EL (cell line): ENCODE measurements at places on chromosomes 1 and 21.

- DNase-seq, result no peak
These were observed 58.2 kb upstream of the DMRTB1 start for GRCh38 chr1:53400761-53401674.

DNA sequence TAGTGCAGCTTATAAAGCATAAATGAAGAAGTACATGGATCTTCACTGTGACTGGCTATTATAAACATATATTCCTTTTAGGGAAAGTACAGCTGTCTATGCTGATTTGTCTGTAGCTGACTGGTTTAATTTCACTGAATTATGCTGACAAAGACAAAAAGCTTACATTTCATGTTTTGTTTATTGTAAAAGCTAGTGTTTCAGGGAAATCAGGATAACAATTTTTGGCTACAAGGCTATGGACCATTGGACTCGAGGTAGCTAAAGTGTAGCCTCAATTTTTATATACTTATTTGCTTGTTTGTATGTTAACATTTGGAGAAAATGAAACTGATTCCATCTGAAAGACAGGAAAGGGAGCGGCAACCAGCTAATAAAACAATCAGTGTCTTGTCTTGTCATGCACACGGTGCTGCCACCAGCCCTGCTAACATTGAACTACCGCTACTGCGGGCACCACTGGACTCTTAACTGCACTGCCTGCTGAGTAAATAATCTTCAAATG is 480.2 kb downstream of the COL11A1 start:
- no peak for DNase-seq

DNA sequence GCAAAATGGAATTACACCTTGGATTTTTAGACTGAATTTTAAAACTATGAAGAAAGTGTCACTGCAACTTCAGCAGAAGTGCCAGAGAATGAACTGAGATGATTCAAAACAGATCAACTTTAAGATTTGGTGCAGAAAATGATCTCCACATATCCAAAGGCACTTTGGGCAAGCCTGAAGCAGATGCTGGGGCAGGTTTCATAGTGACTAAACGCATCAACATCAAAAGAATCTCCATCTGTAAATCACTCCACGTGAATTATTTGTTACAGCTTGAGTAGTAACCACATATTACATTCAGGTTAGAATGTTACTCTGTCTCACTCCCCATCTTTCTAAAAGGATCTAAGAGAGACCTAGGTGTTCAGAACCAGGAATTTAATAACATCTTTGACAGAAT is 329.0 kb upstream of the ESRRG start:
- DNase-seq, result peak; percentile 3

- DNase-seq, result peak; percentile 57
These were observed 323.6 kb downstream of the MRPL39 start for GRCh38 chr21:25283720-25284119.

GRCh38 chr1:20416706-20417105 is 69.3 kb downstream of the CAMK2N1 start:
- no peak for DNase-seq

- DNase-seq, result no peak
These were observed 21.6 kb downstream of the FOXD3 start for GRCh38 chr1:63343922-63344321.

DNA sequence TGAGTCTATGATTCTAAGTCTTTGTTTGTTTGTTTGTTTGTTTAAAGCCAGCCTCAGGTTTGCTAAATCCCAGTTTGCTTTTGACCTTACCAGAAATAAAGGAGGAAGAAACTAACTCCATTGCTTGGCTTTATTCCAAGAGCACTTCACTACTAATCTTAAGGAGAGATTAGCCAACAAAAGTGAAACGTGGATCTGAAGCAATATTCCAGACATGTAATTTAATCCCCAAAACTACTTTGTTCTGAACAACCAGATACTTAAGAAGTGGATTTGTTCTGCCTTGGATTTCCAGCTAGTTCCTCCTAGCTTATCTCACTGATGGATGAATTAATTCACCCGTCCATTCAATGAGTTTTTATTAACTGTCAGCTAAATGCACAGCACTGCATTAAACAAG is 15.9 kb upstream of the CEP350 start:
- DNase-seq, result no peak

DNA sequence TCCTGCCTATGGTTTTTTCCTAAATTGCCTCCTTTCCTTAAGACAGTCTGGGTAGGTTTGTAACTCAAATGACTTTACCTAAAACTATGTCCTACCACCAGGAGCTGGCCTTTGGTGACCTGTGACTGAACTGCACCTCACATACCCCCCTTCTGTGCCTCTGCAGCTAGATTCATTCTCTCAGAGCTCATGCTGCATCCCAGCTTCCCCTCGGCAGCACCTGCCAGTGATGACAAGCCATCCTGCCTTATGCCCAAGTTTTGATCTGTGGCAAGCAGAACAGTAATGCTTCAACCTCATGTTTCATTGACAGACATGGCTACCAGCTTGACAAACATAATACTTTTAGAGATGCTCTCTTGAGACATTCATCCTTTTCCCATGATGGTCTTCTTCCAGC is 141.9 kb downstream of the TSEN15 start:
- no peak for DNase-seq

- DNase-seq, result no peak
These were observed 208.7 kb downstream of the MRPL39 start for GRCh38 chr21:25398630-25399029.

GRCh38 chr1:21200767-21201166 is 24.1 kb upstream of the EIF4G3 start:
- peak; percentile 52 for DNase-seq

GRCh38 chr1:67713057-67713846 is 28.3 kb downstream of the GADD45A start:
- DNase-seq, result peak; percentile 91

DNA sequence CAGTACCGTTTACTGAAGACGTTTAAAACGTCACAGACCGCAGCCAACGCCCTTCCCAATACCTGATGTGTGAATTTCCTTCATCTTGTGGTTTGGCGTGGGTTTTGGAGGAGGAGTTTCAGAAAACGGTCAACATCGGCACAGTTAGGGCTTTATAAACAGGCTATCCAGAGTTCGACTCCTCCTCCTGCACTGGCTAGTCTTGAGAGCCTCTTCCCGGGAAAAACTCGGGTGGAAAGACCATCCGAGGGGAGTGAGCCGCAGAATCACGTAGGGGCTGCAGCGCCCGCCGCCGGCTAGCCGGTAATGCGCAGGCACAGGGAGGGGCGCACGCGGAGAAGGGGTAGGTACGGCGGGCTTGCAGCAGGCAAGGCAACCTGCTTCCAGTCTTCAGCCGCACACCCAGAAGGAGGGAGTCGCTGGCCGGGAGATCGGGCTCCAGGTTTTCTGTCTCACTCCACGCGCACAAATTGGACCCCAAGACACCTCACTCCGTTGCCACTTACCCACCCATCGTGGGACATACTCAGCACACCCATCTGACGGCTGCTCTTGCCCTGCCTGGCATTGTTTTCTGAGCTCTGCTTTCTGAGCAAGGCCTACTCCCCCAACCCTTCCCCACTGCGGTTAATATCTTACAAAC is 25.4 kb downstream of the SLC19A2 start:
- peak; percentile 36 for DNase-seq

DNA sequence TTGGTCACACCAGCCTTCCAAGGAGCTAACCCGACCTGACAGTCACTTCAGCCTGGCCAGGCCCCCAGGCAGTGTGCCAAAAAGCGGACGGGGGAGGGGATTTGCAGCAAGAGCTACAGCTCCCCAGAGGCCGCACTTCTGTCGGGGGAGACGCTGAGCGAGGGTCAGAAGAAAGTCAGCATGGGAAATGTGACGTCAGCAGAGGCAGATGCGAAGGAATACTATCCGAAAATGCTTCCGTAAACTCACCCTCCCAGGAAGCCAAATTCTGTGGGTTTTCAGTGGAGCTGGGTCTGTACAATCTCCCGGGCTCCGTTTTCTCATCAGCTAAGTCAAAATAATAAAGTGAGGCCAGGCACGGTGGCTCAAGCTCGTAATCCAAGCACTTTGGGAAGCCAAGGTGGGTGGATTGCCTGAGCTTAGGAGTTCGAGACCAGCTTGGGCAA is 28.5 kb upstream of the ECE1 start:
- DNase-seq, result no peak

DNA sequence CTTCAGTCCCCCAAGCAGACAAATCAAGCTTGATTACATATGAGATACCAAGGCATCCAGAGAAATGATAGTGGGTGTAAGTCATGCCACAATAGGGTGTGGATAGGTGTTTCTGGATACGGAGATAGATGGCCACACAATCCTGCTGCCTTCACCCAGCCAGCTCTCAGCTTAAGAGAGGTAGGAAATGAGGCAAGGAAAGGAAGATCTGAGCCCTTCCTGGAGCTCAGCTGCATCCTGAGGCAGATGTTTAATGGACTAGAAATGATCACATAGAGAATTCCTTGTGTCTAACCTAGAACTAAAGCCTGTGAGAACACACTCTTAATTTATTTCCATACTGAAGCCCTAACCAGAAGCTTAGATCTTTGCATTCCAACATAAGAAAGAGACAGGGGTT is 210.3 kb downstream of the ST6GALNAC3 start:
- DNase-seq, result no peak

DNA sequence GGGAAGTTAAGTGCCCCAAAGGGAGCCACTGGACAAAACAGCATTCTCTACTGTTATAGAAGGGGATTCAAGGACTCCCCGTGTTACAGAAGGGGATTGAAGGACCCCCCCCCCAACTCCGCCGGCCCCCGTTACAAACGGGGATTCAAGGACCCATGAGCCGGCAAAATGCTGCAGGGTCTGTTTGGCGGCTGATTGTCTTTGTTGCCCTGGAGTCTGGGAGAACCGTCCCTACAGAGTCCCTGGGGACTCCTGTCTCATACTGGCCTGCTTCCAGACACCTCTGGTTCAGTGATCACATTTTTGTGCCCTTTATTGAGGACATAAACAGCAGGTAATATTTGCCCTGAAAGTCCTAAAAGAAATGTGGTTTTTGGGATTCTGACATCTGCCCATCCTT is 96.4 kb downstream of the SYF2 start:
- DNase-seq, result no peak

- DNase-seq, result peak; percentile 96
These were observed 28.5 kb upstream of the EPS8L3 start for GRCh38 chr1:109792056-109792831.

- DNase-seq, result no peak
These were observed 14.1 kb upstream of the PADI4 start for GRCh38 chr1:17293681-17294425.

DNA sequence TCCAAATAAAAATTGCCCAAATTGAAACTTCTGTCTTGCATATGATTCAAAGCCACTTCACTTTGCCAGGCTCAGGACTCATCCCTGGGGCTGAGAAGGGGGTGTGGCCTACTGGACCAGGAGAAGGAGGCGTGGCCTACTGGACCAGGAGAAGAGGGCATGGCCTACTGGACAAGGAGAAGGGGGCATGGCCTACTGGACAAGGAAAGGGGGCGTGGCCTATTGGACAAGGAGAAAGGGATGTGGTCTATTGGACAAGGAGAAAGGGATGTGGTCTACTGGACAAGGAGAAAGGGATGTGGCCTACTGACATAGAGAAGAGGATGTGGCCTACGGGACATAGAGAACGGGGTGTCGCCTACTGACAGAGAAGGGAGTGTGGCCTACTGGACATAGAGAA is 405.3 kb downstream of the RRAGC start:
- peak; percentile 17 for DNase-seq

DNA sequence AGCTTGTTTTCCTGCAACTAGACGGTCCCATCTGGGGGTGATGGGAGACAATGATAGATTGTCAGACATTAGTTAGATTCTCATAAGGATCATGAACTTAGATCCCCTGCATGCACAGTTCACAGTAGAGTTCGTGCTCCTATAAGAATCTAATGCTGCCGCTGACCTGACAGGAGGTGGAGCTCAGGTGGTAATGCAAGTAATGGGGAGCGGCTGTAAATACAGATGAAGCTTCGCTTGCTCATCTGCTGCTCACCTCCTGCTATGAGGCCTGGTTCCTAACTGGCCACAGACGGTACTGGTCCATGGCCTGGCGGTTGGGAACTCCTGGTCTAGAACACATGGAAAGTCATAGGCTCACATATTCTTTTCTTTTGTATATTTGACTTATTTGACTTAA is 42.0 kb downstream of the NIBAN1 start:
- no peak for DNase-seq

GRCh38 chr1:12208271-12208670 is 21.6 kb upstream of the VPS13D start:
- no peak for DNase-seq

- DNase-seq, result no peak
These were observed 20.9 kb downstream of the SKI start for GRCh38 chr1:2248854-2249558.

DNA sequence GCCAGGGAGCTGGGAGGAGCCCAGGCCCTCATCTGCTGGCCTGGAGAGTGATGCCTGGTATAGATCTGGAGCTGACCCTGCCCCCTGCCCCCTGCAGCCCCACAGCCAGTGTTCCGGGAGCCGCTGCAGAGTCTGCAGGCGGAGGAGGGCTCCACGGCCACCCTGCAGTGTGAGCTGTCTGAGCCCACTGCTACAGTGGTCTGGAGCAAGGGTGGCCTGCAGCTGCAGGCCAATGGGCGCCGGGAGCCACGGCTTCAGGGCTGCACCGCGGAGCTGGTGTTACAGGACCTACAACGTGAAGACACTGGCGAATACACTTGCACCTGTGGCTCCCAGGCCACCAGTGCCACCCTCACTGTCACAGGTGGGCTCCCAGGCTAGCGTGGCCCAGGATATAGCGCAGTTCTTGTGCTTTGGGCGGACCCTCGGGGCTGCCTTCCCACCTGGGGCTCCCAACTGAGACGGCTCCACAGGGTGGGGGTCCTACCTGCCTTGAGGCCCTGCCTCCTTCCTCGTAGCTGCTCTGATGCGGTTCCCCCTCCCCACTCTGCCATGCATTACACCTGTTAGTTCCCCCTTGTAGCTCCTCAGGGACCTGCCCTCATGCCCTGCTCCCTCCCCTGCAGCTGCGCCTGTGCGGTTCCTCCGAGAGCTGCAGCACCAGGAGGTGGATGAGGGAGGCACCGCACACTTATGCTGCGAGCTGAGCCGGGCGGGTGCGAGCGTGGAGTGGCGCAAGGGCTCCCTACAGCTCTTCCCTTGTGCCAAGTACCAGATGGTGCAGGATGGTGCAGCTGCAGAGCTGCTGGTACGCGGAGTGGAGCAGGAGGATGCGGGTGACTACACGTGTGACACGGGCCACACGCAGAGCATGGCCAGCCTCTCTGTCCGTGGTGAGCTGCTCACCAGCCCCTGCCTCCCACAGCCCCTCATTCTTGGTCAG is 98.7 kb downstream of the OBSCN start:
- no peak for DNase-seq
